Right forelimb (tissue), 1 donor: ENCODE measurements at places on chromosomes 6 and 20.

DNA sequence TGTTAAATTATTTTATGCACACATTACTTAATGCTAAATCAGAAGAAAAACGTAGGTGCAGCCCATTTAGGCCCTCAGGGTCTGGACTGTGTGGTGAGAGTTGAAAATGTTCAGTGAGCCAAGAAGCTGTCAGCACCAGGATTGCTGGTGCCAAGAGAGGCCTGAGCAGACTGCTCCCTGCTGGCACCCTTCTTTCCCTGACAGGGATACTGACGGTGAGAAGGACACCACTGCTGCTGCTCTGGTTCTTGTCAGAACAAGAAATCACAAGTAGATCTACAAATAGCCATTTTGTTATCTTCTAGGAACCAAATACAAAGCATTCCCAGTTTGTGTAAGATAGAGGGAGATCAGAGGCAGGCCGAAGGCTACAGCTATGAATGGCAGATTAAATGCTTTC, 48.7 kb upstream of the CRISP1 start:
- no peak for DNase-seq

- no peak for DNase-seq
Measured at GRCh38 chr6:131317516-131317915, 182.2 kb downstream of the AKAP7 start.

- DNase-seq: no peak
Measured at GRCh38 chr20:46563860-46564221, 13.4 kb upstream of the OCSTAMP start.

DNA sequence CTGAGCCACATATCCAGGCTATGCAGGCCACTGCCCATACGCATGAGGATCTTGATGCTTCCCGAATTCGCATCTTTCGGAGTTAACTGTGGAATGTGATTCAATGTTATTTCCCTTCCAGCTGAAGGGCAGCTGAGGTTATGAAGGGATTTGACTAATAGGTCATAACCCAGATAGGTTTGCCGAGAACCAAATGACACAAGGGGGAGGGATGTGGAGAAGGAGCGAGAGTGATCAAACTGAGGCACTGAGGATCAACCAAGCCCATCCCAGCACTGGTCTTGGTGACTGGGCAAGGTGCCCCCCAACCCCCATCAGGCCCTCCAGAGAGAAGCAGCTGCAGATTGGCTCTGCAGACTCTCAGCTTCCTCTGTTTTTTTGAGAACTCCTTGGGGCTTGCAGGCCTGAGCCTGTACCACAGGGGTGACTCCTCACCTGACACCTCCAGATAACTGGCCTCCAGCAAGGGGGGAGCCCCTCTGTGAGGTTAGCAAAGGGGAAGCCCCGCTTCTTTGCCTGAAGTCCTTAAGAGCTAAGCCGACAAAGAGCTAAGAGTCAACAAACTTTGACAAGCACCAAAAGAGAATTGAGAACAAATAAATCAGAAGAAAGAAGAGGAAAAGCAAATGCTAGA, 185.9 kb downstream of the PDE7B start:
- DNase-seq: no peak

DNA sequence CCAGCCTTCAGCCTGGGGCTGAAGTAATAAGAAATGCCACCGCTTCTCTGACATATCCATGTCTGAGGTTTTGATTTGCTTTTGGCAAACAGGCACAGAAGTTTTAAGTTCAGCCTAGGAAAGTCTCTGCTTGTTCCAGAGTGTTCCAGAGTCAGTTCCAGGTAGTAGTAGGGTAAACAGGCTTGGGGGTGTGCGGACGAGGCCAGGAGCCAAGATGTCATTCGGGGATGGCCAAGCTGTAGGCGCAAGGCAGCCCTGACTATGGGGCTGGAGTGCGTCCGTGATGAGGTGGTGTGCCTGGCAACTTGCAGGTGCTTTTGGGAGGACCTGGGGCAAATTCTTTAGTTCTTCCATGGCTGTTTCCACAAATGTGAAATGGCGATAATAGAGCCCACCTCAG, 60.3 kb downstream of the IRF4 start:
- DNase-seq: no peak

DNA sequence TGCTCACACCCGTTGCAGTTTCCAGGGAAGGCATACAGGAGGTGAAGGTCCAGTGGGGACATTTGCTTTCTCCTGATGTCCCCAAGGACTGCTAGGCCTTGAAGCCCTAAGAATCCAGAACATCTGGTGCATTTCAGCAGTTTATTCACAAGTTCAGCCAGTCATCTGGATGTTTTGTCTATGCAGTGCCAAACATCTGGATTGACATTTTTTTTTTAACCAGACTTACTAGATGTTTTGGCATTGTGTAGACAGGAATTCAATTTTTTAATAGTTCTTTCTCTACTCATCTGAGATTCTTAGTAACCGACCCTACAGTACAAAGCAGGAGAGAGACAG, 256.2 kb downstream of the CLIC5 start:
- no peak for DNase-seq

DNA sequence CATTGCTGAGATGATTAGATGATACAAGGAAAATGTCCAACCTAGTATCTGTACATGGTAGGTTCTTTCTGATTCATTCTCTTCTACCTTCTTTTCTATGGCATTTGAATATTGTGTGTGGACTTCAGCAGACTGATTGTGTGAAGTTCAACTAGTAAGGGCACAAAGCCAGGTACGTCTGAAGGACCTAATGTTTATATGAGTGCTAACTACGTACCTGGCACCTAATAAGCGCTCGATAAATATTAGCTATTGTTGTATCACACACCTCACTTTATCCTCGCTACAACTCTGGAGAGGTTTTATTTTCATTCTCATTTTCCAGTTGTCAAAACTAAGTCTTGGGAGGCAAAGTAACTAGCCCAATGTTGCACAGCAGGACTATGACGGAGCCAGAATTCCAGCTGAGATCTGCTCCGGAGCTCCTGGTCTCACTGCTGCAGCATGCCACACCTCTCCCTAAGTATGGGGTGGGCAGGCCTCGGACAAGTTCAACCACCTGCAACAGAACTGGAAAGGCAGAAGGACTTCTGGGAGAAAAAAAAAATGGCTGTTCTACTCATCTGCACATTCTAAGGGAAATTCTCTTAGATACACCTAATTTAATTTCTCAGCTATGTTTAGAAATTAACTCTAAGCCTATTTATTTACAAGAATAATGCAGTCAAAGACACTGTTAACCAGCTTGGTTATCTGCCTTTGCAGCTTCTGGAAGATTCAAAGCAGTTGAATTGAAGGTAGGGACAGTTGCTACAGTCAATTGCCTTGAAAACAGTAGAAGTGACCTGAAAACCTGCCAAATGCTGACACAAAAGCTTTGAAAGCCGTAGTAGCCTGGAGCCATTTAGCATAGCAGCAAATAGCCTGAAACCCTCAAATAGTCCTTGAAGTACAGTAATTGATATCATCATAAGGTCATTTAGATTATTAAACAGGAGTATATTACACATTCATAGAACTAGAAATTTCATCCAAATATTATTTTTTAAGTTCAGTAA, 165.0 kb downstream of the PDE7B start:
- no peak for DNase-seq

DNA sequence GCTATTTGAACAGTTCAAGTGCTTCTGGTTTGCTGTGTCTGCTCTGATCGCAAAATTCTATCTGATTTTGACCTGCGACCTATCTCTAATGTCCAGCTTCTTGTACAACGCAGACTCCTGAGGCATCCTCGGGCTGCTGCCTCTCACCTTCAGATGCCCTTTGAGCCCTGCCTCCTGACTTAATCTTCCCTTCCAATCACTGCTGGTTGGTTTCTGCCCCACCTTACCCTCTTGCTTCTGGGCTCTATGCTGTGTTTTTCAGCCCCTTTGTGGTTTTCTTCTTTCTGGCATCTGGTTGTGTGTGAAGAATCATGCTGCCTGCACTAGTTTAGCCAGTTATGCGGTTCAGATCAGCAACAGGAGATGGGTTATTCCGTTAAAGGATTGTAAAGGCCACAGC, 131.2 kb upstream of the THEMIS start:
- DNase-seq: no peak

DNA sequence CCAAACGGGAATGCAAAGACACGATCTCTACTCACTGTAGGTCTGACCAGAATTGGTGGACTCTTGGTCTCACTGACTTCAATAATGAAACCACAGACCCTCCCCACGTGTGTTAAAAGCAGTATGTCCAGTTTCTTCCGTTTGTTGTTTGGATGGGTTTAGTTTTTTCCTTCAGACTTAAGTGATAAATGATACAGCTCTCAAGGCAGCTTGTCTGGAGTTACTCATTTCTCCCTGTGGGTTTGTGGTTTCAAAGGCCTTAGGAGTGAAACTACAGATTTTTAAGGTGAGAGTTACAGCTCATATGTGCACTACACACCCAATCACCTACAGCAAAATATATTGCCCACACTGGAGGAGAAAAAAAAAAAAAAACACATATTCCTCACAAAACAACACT, 86.7 kb upstream of the STMND1 start:
- no peak for DNase-seq

DNA sequence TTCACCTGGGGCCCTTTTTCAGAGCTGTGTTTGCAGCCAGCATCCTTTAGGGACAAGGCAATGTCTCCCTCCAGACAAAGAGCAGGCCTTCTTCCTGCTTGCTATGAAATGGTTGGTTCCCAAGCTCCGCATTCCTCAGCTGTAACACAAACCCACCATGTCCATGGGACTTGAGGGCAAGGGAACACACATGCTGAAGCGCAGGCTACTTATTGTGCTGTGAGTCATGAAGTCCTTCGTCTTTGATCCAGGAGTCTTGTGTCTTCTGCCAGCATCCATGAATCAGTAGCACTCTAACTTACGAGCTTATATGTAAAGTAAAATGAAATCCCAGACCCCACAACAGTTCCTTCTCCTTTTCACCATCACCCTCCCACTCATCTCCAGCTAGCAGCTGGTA, 59.0 kb downstream of the ANKRD60 start:
- DNase-seq: no peak

GRCh38 chr6:156919370-156919769, 142.2 kb downstream of the ARID1B start:
- DNase-seq: no peak

- no peak for DNase-seq
Measured at GRCh38 chr6:163702736-163703135, 288.2 kb downstream of the QKI start.

DNA sequence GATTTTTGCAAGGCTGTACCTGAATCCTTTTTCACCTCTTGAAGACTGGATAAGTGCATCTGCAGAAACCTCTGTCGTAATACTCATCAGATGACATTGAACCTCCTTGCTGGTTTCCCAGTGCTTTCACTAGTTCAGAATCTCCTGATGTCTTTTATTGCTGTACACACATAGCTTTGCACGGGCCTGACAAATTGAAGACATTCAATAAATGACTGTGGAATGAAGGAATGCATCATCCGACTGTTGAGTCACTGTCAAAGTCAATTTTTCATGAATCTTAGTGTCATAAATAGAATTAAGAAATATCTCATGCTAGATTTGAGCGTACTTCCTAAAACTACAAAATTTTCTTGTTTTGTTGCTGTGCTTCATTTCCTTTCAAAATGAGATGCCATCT, 598.2 kb upstream of the MAP3K7 start:
- no peak for DNase-seq

- no peak for DNase-seq
Measured at GRCh38 chr6:72683797-72684196, 61.9 kb downstream of the KCNQ5 start.
